ELF-1 (cell line): ENCODE measurements at places on chromosomes 13 and 19.
A peak's percentile ranks its signal among the peaks of the same experiment; 100 is the strongest.

DNA sequence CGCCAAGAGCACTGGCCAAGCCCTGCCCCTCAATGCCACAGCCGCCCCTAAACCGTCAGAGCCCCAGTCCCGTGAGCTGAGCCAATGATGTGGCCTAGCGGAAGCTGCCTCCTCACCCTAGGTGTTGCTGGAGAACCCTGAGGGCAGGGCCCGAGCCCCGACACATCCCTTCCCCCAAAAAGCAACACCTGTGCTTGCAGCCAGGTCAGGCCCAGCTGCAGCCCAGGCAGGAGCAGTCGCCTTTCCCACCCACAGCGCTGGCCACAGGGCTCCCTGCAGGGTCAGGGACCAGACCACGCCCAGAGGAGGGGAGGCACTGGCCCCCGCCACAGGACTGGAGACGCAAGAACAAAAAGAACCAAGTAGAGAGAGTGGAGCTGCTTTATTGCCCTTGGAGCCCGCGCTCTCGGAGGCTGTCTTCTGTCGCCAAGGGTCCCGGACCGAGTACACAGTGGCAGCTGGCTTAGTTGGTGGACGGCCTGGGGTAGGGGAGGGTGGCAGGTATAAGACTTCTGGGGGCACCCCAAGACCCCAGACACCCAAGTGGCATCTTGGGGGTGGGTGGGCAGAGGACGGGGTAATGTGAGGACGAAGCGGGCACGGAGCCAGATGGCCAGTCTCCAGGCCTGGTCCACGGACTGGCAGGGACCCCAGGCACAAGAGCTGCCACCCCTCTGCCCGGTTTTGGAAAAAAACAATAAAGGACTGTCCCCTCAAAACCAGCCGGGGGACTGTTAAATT, 3.3 kb downstream of the P2RY11 start:
- DNase-seq: peak; percentile 39

DNA sequence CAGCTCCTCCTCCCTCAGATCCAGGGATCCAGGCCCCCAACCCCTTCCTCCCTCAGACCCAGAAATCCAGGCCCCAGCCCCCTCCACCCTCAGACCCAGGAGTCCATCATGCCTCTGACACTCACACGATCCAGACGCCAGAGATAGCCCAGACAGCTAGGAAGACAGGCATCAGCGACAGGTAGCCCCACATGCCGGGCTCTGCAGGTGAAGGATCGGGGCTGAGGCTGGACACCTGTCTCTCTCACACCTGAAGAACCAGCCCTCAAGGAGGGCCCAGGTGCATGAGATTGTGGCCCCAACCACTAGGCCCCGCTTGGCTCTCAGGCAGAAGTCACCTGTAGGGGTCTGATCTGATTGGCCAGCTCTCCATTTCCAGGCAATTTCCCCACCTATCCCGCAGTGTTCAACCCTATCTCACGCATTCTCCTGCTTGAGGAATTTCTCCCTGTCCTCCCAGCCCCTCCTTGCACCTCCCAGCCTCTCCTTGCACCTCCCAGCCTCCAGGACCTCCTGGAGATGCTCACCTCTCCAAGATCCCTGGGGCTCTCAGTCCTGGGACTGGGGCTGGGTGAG, 4.2 kb downstream of the TMEM150B start:
- DNase-seq: no peak

DNA sequence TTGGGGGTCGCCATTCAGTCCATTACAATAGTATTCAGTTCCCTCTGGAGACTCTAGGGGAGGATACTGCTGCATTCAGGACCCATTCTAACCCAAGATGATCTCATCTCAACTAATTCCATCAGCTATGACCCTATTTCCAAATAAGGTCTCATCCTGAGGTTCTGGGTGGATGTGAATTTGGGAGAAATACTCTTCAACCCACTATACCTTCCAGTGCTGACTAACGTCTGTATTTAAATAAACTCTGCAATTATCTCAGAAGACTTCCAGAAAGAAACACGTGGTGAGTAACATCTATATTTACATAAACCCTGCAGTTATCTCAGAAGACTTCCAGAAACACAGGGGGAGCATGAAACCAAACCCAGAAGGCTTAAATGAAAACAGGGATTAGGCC, 1300.7 kb downstream of the PCDH9 start:
- DNase-seq: no peak

- DNase-seq: no peak
Observed at GRCh38 chr19:19417628-19418245, 12.3 kb downstream of the GATAD2A start.

DNA sequence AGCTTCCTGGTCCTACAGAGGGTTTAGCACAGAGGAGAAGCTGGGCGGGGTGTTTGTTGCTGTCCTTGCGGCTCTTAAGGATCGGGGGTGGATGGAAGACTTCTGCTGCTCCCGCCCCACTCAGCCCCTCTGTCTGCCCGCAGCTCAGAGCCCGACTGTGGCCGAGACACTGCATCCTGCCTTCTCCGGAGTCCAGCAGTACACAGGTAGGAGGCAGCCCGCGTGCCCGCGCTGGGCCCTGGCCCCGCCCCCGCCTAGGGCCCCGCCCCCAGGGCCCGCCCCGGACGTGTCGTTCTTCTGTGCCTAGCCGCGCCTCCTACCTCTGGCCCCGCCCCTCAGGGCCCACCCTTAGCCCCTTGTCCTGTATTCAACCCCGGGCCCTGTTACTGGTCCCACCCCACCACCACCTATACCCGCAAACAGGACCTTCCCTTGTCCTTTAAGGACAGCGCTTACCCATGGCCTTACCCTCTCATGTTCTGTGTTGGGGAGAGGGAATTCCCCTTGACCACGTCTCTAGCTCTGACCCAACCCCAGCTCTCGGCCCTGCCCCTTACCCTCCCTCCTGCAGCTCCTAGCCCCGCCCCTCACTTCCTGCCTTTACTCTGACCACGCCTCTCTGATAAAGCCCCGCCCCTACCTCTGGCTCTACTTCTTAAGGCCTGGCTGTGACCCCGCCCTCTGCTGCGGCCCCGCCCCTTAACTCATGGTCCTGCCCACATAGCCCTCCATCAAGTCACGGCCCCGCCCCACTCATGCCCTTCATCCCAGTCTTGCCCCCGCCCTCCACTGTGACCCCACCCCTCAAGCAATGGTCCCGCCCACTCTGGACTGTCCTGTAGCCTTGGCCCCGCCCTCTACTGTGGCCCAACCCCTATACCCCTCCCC, 60.5 kb downstream of the CELF5 start:
- peak; percentile 97 for DNase-seq

GRCh38 chr13:44414716-44415115, 41.1 kb downstream of the SERP2 start:
- DNase-seq: no peak
